NCI-H1092 treated with DMSO at 0.1 percent for 48 hours (cell line): ENCODE measurements at places on chromosomes 6 and 20.
A peak's percentile ranks its signal among the peaks of the same experiment; 100 is the strongest.

GRCh38 chr20:40806929-40807820 is 118.1 kb upstream of the MAFB start:
- no peak for DNase-seq

GRCh38 chr20:62644044-62644795 is 1.9 kb downstream of the SLCO4A1 start:
- DNase-seq: no peak

DNA sequence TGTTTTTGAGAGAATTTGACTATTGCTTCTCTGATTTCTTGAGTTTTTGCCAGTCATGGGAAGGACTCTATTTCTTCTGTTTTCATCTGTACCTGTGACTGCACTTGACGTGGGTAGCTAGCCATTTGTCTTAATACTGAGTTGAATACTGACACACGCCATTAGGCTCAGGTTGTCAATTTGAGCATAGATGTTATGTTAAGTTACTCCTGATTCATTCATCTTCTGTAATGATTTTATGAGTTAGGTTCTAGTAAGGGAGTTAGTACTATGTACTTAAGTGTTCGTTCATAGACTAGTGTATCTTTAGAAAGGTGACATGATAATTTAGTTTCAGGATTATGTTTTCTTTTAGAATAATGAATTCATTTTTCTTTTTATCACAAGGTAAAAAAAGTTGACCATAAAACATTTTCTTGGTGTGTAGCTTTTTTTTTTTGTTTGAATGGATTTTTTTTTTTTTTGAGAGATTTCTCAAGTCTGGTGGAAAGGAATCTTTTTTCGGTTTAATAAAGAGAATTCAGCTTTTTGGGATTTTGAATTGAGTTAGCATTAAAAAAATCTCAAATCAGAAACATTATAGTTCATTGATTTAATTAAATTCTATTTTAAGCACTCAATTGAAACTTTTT is 1.7 kb downstream of the AFDN start:
- DNase-seq: peak; percentile 20

DNA sequence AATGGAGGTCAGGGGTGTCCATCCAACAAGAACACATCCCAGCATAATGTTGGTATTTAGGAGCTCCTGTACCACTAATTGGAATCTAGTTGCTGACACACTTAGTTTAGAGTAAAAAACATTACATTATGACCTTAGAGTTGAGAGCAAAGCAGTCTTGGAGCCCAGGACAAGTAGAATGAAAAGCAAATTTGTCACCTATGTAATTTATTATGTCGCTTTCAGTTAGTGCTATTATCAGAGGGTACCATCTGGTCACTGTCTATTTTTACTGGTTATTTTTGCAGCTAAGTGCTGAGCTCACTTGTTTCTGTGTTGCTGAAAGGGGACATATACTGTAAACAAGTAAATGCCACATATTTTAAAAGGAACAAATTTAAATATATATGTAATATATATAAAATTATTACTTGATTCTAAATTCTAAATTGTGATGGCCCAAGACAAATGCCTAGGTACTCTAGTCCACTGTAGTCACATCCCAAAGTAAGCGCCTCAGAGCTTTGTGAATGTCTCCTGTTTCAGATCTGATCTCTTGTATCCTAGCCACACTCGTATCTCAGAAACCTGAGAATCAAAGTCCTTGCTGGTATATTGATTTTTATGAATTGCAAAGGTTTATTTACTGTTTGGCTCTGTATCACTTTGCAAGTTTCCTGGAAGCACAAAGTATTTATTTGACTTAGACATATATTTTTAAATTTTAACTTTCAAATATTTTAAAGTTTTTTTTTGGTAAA is 148.6 kb upstream of the MAN1A1 start:
- DNase-seq: no peak

DNA sequence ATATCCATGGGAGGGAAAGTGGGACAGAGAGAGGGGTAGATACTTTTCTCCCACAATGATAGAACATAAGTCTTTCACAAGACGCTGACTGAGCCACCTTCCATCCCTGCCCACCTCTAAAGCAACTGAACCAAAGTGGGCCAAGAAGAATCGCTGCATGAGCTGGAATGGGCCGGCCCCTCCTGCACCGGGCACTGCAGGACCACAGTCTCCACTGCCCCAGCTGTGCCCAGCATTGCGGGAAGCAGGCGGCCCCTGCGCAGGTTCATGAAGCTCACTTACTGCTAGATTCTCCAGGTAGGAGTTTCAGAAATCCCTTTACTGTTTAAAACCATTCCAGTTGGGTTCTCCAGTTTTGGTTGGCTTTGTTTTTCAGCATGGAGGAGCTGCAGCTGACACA is 32.0 kb upstream of the CST7 start:
- no peak for DNase-seq

DNA sequence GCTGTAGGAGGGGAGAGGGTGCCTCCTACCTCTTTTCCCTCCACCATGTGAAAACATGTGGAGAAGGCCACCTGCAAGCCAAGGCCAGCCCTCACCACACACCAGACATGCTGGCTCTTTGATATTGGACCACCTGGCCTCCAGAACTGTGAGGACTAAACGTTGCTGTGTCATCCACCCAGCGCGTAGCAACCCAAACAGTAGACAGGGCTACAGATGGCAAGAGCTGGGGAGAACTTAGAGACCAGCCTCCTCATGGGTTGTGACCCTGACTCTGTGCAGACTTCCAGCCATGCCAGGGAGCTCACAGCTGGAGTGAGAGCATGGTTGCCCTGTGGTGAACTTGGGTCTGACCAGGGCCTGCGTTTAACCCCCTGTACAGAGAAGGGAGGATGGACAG is 195.9 kb upstream of the CST7 start:
- no peak for DNase-seq

- DNase-seq: no peak
Observed at GRCh38 chr6:131636880-131637792, at the start of gene ENPP3. ENPP3 (plus strand) TSS chr6:131637302; CDS start chr6:131637385, 83 bp downstream.

GRCh38 chr6:160375561-160375949 is 27.4 kb downstream of the SLC22A3 start:
- DNase-seq: no peak

DNA sequence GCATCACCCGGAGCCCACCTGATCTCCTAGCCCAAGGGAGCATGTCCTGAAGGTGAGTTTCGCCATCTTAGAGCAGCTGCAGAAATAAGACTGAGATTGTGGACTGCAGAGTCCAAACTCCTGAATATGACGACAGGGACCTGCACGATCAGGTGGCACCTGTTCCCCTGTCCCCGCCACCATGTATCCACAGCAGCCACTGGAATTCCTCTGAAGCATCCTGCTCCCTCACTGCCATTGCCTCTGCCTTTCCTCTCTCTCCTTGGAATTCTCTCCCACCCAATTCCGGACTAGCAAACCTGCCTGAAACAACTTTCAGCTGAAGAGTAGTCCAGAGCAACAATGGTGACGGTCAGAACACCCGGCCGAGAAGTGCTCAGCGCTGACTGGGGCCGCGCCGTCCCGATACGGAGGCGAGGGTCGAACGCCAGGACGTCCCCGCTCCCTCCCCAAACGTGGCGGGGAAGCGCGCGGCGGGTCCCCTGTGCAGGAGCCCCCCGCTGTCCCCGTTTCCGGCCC is 694 bp upstream of the FAM120B start:
- no peak for DNase-seq

GRCh38 chr6:42962096-42962495 is 1.5 kb downstream of the GNMT start:
- no peak for DNase-seq

DNA sequence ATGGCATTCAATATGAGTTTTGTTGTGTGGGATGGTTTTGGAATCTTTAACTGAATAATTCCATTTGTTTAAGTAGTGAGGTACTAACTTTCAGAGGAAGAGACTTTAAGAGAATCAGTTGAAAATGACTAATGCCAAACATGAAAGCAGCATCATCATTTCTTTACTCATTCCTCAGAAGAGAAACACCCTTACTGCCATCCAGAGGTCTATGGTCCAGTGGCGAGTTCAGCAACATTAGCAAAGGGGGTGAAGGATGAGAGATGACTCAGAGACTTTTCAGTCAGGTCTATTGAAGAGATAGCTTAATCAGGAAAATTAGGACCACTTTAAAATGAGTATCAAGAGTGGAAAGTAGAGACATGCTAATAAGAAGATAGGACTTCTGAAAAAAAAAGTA is 118.8 kb downstream of the COL19A1 start:
- no peak for DNase-seq

- no peak for DNase-seq
Observed at GRCh38 chr20:54848984-54849538, 373.7 kb downstream of the DOK5 start.

DNA sequence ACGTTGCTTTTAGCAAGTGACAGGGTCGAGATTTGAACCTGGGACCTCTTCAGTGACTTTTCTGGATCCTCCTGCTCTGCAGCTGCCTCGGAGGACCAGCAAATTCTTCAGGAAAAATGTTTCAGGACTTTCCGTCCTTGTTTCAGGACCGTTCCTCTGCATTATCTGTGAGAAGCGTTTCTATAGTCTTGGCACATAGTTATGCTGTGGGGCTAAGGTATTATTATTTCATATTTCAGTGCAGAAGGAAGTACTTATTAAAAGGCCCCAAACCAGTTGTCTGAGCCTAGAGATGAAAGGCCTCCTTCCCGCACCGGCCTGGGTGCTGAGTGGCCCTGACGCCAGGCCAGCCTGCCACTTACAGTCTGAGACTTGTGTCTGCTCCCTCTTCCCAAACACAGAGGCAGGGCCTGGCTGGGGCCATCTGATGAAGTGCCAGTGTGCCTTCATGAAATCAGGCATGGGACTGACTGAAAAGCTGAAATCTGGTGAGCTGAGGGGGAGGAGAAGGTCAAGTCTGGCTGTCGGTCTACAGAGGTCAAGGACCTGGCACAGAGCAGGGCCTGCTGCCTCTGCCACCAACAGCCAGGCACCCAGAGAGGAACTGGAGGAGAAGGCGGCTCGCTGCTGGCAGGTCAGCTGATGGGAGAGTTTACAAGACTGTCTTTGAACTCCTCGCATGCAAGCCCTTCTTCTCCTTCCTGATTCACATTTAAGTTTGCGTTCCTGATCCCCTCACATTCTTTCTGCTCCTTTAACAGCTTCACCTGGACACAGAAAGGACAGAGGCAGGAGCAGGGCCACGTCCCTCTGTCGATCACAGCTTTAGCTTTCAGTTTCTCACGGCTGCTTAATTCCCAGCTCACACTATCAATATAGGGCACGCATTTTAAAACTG is 8.9 kb upstream of the QKI start:
- DNase-seq: no peak
